Brain pericyte (primary cell): ENCODE measurements at places on chromosomes 11 and 22.

GRCh38 chr11:120945042-120945441 lies 78.9 kb upstream of the TBCEL start:
- DNase-seq, result no peak

- no peak for DNase-seq
These were observed 364.9 kb downstream of the FAT3 start for GRCh38 chr11:92589512-92589911.

GRCh38 chr11:103050351-103050750 lies 41.6 kb downstream of the DCUN1D5 start:
- no peak for DNase-seq

GRCh38 chr11:92527467-92527866 lies 302.8 kb downstream of the FAT3 start:
- no peak for DNase-seq
